C1 segment of cervical spinal cord (tissue), 14 donors: ENCODE measurements at places on chromosomes 2 and 18.

GRCh38 chr2:242075168-242075567 is 205.6 kb downstream of the RTP5 start:
- no peak for DNase-seq

GRCh38 chr2:235373171-235373570 is 120.7 kb upstream of the AGAP1 start:
- no peak for DNase-seq

DNA sequence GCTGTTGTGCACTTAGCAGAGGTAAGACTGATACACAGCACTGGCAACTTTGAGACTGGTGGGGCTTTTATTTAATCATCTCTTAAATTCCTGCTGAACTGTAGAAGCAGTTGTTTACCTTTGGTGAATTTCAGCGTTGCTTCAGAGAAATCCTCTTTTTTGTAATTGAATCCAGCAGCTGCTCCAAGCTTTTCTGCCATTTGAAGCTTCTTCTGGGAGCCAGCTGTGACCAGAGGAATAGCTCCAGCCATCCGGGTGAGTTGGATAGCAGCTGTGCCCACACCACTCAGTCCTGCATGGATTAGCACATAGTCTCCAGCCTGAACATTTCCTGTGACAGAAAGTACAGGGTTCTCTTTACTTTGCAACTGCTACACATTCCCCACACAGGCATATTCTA is 3.9 kb downstream of the TP53I3 start:
- no peak for DNase-seq

GRCh38 chr2:118530976-118531375 is 316.5 kb downstream of the EN1 start:
- no peak for DNase-seq

- no peak for DNase-seq
Measured at GRCh38 chr18:3877678-3878077, 427.7 kb downstream of the TGIF1 start.

DNA sequence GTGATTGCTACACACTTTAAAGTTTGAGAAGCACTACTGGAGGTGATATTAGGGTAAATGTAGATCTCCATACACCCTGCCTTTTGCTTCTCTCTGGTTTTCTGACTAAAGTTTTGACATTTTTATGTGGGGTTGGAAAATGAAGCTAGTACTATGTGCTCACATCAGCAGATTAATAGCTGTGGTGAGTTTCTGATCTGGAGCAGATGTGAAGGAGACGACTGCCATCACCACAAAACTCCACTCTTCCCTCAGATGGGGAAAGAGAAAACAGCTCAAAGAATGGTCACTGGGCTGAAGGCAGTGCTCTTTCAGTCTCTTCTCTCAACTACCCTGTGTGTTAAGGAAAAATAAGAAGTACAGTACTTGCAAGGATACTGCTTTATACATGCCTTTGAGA is 37.2 kb downstream of the PLEKHA3 start:
- no peak for DNase-seq

DNA sequence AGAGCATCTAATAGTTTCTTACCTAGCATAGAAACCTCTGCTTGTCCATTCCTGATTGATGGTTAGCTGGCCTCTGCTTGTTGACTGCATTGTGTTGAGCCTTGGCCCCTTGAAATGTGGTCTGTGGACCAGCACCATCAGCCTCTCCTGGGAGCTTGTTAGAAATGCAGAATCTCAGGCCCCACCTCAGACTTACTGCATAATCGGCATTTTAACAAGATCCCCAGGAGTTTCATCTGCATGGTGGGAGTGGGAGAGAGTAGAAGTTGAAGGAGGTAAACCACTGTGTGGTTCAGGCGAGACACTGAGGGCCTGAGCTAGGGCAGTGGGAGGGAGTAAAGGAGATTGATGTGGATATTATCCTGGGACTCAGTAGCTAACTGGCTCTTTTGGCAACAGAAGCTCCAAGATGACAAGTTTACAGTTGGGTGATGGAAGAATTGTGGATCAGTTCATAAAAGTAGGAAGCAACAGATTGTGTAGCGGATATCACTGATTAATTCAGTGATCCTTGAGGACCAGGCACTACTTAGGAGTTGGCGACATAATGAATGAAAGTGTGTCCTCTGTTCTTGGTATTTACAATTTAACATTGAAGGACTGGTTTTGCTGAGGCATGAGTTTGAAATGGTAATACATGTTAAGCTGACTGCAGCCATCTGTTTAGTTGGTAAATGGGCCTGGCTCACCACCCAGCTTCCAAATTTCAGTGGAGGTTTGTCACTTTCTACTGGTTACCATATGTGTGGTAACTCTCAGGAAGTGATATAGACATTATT is 20.9 kb downstream of the PHLPP1 start:
- no peak for DNase-seq

DNA sequence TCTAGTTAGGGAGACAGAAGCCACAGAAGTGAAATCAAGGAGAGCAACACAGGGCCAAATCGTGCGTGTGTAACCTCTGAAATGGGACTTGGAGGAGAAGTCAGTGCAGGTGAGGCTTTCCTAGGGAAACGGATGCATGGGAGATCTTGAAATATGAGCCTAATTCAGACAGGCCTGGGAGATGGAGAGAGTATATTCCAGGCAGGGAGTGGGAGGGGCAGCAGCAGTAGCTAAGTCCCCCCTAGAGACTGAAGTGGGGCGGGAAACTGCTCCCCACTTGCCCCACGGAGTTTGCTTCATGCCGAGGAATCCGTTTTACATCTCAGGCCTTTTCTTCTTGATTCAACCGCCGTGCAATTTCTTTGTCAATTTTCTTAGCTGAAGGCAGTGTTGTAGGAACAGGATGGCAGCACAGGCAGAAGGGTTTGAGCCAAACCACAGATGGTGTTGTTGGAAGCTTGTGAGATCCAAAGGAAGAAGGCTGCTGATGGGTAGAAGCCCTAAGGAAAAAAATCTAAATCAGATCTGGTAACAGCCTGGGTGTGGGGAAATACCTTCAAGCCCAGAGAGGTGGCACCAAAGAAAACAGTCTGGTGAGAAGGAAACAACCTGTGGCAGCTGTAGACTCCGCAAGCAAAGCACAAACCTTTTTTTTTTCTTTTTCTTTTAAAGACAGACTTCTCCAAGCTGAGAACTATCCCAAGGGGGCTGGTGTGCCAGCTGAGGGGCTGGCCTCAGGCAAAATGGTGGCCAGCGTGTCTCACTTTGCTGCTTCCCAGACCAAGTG is 40.2 kb downstream of the EPAS1 start:
- DNase-seq, result no peak

DNA sequence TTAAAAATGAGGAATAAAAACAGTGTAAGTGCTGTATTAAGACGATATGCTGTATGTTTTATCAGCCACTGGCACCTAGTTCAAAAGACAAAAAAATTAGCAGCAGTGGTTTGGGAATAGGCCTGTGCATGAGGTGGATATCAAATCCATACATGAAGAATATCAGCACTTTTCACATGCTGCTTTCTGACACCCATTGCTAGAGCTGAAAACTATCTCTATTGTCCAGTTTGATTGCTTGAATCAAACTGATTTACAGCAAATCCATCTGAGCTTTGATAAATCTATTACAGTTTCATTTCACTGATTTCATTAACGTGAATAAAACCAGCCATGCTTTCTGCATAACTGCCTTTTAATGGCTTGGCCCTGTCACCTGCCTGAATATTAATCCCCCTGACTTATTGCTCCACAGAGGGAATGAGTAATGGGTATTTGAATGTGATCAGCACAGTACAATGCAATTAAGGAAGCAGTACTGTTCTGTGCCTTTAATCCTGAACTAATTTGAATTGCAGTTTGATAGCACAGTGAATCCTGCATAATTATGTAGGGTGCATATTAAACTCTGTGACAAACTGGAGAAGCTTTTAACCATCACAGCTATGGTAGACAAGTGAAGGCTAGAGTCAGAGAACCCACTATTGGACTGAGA is 154.0 kb downstream of the GPD2 start:
- DNase-seq, result no peak

DNA sequence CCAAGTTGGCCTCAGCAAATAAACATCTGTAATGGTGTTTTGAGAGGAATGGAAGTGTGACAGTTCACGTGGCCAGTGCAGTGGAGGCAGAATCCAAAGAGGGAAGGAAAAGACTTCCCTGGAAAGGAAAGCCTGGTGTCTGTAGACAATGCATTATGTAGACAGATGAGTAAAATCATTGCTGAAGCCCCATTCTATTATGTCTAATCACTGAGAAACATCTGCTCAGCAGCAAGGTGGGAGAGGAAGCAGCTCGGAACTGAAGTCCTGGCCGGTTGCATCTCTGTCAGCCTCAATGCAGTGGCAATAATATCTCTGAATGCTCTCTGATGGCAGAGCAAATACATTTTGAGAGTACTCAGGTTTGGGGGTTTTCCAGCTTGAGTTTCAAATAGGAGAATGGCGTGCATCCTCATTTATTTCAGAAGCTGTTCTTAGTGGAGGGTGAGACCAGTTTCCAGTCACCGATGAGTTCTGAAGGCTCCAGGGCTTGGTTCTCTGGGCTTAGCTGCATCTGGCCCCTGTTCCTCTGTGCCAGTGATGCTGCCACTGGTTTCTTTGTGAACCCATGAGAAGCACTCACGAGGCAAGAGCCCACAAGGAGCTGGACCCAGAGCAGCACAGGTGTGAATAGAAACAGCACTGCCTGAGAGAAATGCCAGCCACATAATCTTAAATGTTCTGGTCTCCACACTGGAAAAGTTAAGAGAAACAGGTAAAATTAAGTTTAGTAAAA is 63.3 kb downstream of the RPIA start:
- DNase-seq, result no peak

- no peak for DNase-seq
Measured at GRCh38 chr2:44934983-44935728, 6.3 kb upstream of the SIX3 start.

GRCh38 chr2:231380307-231380706 is 15.2 kb upstream of the B3GNT7 start:
- DNase-seq, result no peak

DNA sequence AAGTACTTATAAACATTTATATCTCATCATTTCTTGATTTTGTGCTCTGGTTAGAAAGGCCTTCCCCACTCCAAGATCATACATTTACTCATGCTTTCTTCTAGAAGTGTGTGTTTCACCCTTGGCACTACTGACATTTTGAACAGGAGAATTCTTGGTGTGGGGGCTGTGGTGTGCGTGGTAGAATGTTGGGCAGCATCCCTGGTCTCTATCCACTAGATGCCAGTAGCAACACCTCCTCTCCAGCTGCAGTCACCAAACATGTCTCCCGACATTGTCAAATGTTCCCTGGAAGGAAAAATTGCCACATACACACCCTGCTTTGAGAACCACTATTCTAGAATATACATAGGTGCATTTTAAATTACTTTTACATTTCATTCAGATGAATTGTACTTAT is 8.7 kb upstream of the TGIF1 start:
- DNase-seq, result peak; percentile 10

DNA sequence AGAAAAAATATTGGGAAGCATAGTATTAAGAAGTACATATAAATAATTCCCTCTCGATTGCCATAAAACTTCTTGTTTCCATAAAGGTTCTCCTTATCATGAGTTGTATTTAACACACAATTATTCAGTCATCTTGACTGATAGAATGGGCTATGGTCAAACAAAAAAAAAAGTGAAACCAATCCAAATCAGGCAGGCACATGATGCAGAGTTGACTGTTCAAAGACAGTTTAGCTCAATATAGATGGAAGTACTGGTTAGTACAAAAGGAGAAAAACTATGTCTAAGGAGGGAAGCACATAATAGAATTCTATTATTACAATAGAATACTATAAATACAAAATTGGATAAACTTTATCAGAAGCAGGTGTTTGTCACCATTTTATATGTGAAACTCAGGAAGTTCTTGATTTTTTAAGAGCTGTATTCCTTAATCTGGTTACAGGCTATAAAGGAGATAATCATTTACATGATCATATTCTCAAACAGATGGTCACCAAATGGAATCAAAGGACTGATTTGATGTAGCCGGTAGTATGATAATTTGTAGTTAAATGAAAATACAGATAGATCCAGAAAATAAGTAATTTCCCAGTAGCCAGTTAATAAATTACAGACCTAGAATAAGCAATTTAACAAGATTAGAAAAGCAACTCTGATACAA is 18.2 kb upstream of the CALCRL start:
- no peak for DNase-seq

DNA sequence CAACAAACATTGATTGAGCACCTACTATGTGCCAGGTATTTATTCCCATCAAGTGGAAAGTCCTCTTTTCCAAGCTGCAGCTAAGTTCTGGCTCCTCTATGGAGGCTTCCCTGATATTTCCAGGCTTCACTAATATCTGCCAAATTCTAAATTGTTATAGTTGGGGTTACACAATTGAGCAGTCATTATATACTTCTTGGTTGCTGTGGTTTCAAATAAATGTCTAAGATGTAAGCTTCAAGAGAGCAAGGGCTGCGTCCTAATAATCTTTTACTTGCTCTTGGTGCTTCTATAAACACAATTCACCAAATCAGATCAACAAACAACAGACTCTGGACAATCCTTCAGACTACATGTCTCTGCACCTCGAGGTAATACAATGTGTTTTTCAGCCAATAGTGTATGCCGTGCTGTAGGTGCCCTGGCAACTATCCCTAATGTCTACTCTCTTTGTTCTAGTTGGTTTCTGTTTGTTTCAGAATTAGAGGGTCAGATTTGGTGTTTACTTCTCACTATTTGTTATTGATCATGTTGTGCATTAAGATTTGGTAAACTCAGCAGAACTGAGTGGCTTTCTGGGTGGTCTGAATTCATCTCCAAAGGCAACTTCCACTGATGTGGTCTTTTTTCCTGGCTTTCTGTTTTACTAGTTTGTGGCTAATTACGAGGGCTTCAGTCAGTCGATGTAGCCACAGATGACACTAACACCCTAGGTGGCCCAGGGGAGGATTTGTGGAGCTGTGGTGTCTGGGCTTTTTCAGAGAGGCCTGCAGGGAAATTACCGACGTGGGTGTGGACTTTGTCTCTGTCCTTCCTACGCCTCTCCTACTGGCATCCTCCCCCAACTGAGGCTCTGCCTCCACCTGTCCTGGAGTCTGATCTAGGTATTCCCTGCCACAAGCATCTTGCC is 50.4 kb downstream of the CDCA7 start:
- no peak for DNase-seq

GRCh38 chr2:36677386-36677785 is 19.1 kb upstream of the VIT start:
- no peak for DNase-seq
